ENCODE measurements at places on chromosomes 2 and 18. TPM values are rescaled to one million over a fixed set of nuclear protein-coding genes. Genes with fewer than 3 reads are reported as not detected.

The ATP6V1B1 gene
- not detected for total RNA-seq

The PDE11A gene
- total RNA-seq, result not detected

The RIOK3 gene
- 71.8 TPM for total RNA-seq

The ERFE gene
- 1.1 TPM for total RNA-seq

The DIS3L2 gene
- total RNA-seq, result 10.4 TPM

The TXNDC2 gene
- 0.34 TPM for total RNA-seq

The AFF3 gene
- not detected for total RNA-seq

The ASXL3 gene
- 0.11 TPM for total RNA-seq

The BCS1L gene
- total RNA-seq, result 62.5 TPM
